ENCODE measurements at places on chromosomes 7 and 10.

- DNase-seq = no peak
Observed at GRCh38 chr7:70312336-70312735, 714.1 kb downstream of the AUTS2 start.

DNA sequence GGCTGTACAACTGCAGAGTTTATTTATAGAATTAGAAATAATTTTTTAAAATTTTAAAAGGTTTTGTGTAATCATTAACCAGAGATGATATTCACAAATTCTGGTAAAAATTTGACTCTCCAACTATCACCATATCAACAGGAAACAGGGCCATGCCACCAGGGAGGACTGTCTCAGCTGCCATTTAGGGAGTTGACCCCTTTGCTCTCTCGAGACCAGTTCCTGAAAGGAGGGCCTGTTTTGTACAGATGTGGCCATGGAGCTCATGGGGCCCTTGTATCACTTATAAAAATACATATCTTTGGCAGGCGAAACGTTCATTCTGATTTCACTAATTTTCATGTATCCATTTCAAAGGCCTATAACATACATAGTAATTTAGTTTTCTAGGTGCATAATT is 20.3 kb downstream of the H2AZ2 start:
- no peak for DNase-seq

DNA sequence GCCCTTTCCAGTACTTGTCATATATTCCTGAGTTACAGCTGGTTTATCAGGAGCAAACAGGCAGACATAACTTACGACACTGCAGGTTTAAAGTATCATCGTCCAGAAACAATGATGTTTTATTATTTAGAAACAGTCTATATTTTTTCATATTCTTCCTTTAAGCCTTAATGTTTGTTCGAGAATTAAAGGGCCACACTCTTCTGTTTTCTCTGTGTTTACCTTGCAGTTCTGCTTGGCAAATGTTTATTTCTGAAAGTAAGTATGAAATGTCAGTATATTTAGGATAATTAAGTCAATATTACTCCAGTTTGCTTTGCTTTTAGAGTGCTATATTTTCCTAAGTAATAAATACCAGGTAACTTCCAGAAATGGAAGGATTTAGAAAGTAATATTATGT is 115.1 kb downstream of the VTI1A start:
- no peak for DNase-seq

DNA sequence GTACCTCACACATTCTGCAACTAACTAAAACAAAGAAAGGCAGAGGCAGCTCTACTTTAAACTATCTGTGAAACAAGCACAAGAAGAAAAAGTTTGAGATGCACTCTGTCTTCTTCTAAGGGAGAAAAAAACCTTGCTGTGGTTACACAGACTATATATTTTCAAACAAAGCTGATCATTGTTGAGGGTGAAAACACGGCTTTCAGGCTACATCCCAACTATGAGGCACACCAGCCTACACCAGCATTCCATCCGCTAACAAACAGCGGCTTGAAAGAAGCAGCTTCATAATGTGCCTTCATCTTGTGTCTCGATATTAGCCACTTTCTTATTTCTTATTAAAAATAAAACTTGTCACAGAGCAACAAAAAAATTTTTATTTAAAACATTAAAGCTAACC is 79.1 kb downstream of the USP6NL start:
- DNase-seq = no peak

GRCh38 chr10:126478546-126478945 is 90.3 kb upstream of the ADAM12 start:
- DNase-seq = no peak

- no peak for DNase-seq
Observed at GRCh38 chr7:81929386-81929785, 159.5 kb upstream of the HGF start.

DNA sequence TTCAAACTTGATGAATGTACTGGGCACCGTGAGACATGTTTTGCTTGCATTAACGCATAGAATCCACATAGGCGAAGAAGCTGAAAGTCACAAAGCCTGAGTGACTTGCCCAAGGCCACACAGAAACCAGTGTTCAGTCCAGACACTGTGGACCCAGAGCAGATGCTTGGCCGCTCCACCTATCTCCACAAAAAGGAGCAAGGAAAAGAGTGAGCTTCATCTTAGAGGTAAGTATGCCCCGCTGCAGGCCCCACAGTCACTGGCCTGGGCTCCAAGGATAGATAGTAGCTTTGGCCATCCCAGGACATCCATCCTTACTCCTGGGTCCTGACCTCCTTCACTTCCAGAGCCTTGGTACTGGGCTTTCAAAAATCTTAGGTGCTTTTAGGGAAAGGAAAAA is 60.1 kb upstream of the SAMD8 start:
- no peak for DNase-seq

- DNase-seq = peak; percentile 55
Observed at GRCh38 chr7:152615031-152615741, 60.8 kb downstream of the XRCC2 start.
